IPS DF 6.9 (cell line): ENCODE measurements at places on chromosomes 3 and 15.

DNA sequence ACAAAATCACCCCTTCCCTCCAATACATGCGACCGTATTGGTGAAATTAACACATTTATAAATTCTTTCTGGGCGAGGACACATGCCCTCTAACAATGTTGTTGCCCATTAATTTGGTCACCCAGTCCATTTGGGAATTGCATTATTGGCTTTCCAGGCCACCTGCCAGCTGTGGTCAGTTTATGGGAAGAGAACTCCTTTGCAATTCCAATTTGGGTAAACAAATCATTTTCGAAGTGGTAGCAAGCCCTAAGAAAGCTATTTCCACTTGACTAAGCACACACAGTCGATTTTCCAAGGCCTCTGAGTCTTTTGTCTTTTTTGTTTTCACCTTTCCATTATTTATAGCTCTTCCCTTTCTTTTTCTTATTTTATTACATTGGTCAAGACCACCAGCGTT, 362.3 kb upstream of the RGMA start:
- DNase-seq, result no peak

- no peak for DNase-seq
These were observed 207.7 kb downstream of the STT3B start for GRCh38 chr3:31740397-31740796.

GRCh38 chr3:151351648-151352047, 22.3 kb upstream of the P2RY13 start:
- no peak for DNase-seq

DNA sequence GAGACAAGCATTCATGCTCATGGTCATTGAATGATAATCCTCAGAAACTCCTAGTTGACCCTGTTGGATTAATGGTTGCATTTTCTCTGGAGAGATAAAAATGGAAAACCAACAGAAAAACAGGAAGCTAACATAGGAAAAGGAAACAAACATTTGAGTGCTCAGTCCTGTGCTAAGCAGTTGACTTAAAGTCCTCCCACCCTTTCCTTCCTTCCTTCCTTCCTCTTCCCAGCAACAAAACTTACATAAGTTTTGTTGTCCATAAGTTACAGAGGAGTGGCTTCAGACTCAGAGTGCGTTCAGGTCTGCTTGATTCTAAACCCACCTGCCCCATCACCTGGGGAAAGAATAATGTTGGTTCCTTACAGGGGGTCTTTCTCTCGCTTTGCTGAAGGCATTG, 163.8 kb upstream of the RGMA start:
- DNase-seq, result no peak

DNA sequence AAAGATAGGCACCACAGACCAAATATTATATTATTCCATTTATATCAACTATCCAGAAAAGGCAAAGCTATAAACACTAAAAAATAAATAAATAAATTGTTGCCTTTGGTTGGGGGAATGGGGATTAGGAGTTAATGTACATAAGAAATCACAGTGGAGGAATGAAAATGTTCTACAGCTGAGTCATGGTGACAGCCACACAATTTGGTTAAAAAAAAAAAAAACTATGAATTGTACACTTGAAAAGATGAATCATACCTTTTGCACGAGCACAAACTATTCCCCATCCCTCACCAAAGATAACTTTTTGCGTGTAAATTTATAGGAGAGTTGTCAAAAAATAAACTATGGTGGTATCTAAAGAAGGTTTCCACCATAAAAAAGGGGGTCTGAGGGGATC, 103.2 kb downstream of the TBC1D5 start:
- no peak for DNase-seq

DNA sequence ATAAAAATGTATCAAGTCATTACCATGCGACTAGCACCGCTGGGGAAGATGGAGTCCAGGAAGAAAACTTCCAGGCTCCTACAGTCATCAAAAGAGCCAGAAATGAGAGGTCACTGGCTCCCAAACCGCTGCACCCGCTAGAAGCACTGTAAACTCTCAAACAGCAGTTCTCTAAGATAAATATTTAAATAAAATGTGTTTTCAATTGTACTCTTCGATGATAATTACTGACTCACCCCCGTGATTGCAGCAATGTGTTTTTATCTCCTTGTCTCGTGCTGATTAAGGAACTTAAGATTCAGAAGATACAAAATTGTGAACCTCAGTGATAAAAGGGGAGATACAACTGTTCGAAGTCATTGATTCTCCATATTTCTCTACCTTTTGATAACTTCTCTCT, 45.8 kb upstream of the FOXP1 start:
- no peak for DNase-seq

DNA sequence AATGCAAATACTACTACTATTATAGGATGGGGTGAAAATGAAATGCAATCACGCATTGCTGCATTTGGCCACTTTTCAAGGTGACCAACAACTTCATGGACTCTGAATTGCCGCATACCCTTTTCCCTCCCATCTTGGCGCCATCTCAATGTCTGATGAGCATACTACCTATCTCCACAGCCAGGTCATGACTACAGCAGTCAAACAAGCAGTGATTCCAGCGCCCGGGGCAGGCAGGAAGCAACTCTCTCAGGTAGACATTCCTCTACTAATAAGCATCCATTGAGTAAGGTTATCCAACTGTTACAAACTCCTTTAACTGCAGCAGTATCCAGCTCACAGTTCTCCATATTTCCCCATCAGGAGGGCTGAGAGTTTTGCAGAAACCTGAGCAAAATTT, 155.4 kb downstream of the ADAMTS17 start:
- no peak for DNase-seq

DNA sequence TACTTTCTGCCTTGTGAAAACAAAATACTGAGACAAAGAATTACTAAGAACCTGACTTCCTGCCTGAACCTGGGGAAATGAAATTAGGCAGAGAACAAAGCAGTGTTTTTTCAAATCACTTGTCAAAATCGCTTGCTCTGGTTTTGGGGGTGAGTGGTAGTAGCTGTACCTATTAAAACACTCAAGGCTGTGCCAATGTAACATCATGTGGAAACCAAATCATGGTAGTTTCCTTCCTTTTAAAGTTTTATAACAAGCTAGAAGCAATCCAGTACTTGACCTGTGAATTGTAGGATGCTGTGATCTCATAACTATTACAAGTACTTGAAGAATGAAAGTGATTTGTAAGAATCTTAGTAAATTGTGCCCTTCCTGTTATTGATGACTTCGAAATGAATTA, 6.7 kb downstream of the CMTM8 start:
- no peak for DNase-seq

- no peak for DNase-seq
These were observed 54.5 kb downstream of the PLXNA1 start for GRCh38 chr3:127037418-127037841.

GRCh38 chr15:63000706-63001105, 41.8 kb upstream of the TPM1 start:
- DNase-seq, result no peak

DNA sequence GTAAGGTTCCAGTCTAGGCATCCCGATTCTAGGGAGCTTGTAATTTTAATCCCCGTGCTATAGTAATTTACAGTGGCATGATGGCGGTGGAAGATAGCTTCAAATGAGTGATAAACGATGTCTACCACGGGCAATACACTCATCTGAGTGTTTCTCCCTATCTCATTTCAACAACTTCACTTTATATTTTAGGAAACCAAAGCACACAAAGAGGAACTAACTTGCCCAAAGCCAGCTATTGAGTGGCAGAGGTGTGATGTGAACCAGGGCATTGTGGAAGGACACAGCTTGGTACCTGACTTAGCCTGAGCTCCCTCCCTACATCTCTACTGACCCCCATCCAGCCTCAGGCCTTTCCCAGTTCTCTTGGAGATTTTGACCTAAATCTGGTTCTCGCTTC, 16.9 kb upstream of the FILIP1L start:
- no peak for DNase-seq

- no peak for DNase-seq
These were observed 67.1 kb upstream of the CDV3 start for GRCh38 chr3:133506215-133506901.

DNA sequence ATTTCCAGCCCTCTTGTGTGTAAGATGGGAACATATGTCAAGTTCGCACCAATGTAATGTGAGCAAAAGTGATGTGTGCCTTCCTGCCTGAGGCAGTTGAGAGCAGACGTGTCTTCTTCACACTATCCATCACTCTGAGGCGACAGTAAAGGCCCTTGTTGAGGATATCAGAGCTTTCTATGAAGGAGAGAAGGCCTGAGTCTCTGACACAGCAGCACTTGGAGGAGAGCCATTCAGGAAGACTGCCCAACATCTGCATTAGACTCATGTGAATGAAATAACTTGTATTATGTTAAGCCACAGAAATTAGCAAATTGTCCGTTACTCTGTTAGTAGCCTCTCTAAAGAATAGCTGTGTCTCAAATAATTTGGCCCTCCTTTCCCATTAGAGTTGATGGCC, 108.8 kb upstream of the CCDC54 start:
- no peak for DNase-seq
